ENCODE measurements at places on chromosomes 1 and 21.

DNA sequence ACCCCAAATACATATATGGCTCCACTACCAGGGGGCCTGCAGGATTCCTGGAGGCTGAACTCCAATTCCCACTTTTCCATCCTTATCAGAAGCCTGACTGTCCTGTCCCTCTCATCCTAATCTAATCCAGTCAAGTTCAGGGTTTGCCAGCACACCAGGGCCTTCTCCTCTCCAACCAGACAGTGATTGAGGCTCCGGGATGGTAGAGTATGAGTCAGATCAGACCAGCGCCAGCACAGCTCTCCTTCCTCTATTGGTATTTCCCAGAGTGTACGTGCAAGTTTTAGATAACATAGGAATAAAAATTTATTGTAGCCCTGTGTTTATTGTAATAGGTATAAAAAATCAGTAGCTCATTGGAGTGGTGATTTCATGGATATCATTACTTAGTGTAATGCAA, 24.5 kb upstream of the RCSD1 start:
- no peak for DNase-seq

- DNase-seq: peak; percentile 36
These were observed 126.9 kb downstream of the LRIG2 start for GRCh38 chr1:113199760-113200455.

DNA sequence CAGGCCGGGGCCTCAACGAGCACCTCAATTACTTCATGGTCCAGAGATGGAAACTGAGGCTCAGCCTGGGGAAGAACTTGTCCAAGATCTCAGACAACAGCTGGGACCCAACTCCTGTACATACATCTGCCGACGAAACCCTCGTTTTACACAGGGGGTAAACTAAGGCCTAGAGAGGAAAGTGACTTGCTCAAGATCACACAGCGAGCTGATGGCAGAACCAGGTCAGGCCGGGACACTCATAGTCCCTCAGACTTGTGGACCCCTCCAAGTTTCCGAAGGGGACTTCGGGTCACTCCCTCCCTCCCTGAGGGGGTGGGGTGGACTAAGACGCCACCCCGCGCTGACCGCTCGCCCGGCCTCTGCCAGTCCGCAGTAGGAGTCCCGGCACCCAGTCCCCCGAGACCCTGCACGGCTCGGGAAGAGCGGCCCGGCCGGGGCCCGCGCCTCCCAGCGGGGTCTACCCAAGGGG, 430 bp downstream of the WASF2 start:
- peak; percentile 49 for DNase-seq

DNA sequence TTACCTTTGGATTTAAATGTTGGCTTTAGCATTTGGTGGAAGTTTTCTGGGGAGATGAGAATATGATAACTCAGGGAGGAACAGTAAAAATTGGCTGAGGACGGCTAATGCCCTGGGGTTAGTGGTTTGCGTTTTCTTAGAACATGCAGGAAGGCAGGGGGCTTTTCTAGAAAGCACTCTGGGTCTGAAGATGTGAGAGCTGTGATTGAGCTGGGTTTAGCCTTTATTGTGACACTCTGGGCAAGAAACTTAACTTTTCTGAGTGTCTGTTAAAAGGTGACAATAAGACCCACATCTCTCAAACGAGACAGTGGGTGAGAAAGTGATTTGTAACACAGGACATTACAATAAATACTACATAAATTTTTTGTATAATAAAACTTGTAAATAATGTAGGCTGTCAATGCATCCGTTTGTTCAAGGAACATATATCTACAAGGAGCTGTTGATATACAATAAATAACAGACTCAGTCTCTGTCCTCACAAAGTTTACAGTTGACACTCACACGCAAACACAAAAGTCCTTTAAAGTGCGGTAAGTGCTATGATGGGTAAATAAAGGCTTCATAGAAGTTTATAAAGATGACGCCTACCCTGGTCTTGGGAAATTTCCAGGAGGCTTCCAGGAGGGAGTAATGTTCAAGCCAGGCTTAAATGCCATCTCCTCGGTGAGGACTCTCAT, 49.5 kb upstream of the MRPS6 start:
- no peak for DNase-seq

DNA sequence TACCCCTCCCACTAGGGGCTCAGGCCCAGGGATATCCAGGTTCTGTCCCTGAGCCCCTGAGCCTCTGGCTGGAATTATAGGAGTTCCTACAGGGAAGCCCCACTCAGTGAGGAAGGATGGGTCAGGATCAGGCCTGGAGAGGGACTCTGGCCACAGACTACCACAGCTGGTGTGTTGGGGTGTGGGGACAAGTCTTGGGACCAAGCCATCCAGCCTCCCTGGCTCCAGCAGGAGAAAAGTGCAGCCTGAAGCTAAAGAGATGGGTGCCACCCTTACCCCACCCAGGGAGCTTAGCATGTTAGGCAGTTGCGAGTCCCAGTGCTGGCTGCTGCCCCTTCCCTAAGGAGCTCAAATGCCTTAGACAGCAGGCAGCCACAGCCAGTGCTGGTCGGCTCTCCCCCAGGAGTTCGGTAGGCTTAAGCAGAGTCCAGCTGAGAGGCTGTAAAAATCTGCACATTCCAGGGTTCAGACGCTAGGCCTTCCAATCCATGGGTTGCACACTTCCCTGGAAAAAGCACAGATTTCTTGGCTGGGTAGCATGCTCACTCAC, 96.2 kb upstream of the CYYR1 start:
- no peak for DNase-seq

GRCh38 chr21:45325206-45326168, 37.8 kb upstream of the POFUT2 start:
- no peak for DNase-seq

DNA sequence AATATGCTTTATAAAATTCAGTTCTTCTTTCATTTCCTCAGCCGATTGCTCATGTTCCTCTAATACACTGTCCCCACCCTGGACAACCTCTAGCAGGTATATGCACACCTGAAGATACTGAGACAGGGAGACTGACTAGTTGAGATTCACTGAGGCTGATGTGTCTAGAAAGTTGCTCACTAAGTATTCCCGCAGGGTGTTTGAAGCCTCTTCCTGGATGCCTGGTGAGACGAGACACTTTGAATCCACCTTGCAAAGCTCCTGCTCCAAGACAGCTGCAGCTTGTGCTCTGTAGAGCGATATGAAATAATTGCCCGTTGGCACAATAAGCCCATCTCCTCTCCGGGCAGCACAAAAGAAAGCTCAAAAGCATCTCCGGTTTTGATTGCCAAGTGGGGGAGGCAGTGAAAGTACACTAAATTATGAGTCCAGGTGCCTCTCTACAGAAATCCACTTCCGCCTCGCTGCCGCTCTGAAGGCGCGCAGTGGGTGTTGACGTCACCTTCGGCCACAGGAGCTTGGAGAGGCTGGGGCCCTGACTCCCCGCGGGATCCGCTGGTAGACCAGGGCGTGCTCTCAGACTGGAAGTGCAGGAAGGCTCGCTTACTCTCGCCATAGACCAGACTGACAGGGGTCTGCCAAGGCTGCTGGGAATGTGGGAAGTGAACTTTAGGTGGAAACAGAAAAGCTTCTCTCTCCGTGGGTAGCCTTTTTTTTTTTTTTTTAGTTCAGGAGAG, 46.3 kb downstream of the GPA33 start:
- DNase-seq: peak; percentile 24

GRCh38 chr1:70745199-70745598, 302.4 kb downstream of the PTGER3 start:
- peak; percentile 6 for DNase-seq

DNA sequence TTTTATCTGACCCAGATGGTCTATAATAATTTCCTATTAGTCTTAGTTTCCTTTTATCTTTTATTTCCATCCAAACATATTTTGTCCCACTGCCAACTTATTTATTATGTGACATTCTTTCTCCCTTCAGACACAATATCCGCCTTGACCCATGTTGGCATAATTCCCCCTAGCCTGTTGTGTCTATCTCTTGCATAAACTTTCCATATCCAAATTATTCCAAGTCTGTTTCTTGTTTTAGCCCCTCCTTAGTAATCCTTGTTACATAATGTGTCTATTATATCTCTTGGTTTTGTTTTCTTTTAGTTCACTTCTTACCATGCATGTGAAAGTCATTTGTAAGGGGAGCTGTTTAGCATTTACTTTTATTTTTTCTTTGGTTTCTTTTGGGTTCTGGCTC, 81.6 kb upstream of the CACHD1 start:
- DNase-seq: no peak

- DNase-seq: peak; percentile 1
These were observed 764.8 kb downstream of the ADGRL2 start for GRCh38 chr1:82565546-82565945.

GRCh38 chr1:54705153-54705552, 10.5 kb upstream of the TTC4 start:
- no peak for DNase-seq

DNA sequence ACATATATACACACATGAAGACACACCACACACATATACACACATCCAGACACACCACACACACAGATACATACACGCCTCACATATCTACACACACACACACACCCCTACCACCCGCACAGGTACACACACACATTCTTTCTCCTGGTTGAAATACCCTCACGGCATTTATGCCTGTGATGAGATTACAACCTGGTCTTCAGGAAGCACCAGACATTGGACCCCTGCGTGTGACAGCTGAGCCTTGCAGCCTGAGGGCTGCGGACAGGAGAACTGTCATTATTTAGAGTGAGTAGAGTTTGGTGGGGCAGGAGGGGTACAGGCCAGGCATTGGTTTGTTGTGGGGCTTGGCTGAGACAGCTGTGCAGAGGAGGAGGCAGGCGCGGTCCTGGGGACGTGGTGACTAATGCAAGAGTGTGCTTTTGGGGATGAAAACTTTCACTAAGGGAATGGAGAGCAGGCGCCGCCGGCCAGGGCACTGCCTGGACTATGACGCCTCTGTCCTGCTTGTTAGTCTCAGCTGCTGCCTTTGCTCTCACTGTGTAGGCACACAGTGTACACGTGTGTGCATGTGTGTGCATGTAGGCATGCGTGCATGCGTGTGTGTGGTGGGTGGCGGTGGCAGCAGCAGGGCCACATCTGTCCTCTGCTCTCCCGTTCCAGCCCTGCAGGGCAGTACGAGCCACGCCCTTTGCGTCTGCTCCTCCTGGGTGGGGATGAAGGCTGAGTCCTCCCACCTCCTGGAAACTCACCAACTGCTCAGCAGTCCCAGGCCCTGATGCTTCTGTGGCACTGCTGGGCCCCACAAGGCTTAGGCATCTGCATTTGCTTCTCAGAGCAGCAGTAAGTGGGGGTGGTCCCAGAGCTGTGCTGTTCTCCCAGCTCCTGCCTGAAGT, 57.6 kb downstream of the SPSB1 start:
- DNase-seq: peak; percentile 83

DNA sequence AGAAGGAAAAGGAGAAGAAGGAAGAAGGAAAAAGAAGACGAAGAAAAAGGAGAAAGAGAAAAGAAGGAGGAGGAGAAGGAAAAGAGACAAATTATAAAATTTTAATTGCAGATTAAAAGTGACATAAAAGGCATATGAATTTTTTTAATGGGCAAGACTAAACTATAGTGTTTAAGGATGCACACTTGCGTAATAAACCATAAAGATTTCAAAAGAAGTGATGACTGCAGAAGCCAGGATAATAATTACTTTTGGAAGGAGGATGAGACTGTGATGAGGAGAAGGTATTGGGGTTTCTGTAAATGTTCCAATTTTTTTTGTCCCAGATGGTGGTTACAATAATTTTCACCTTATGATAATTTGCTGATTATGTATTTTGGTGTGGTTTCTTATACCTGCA, 243.1 kb upstream of the PKN2 start:
- DNase-seq: peak; percentile 7

DNA sequence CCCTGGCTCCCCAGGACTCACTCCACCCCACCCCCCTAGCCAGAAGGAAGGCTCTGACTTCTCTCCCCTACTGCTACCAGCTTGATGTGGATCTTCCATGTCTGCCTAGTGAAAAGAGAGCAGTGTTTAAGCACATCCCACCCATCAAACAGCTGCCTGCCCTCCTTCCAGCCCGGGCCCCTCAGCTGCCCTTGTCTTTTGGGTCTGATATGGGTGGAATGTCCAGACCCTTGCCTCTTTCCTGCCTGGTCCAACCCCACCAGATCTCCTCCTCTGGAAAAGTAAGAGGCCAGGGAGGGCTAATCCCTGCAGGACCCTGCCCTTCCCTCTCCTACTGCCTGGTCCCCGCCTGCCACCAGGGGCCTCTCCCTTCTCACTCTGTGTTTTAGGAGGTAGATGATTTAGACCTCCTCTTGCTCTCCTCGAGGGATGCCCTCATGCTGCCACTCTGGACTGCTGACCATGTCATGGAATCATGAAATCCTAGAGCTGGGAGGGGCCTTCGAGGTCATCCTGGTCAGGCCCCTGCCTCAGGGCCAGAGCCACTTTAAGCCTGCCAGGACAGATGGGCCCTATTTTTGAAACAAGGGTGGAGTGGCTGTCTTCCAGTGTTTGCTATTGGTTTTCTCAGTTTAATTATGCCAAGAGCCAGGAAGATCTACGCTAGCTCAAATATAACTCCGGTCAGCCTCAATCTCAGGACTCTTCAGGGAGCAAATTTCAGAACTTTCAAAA, 15.8 kb upstream of the HSPG2 start:
- DNase-seq: no peak

DNA sequence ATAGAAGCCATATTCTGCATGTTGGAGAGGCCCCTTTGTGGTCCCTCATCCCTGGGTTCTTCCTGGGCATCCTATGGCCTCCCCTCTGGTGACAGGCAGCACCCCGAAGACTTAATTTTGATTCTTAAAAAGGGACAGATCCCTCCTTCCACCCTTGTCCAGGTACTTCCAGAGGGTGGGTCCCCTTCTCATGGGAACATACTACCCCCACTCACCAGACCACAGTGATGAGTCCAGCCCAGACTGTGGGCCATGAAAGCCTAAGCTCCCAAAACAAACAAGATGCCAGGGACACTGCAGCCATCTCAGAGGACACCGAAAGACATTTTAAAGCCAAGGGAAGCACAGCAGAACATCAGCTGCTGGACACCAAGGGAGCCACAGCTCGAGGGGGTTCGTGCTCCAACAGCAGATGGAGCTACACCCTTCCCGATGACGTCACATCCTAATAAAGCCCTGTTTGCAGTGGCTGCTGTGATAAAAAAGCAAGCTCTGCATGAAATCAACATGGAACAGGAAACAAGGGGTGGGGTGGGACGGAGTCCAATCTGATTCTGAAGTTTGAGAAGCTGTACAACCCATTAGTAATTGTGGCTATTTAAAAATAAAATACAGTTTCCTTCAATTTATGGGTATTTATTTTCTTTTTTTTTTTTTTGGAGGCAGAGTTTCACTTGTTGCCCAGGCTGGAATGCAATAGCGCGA, 32.4 kb downstream of the GNB1 start:
- DNase-seq: peak; percentile 97

GRCh38 chr21:46594276-46594675, 10.6 kb downstream of the S100B start:
- DNase-seq: no peak

GRCh38 chr1:99236756-99237155, 27.5 kb upstream of the PLPPR4 start:
- no peak for DNase-seq

- no peak for DNase-seq
These were observed 208.0 kb upstream of the DEPDC1 start for GRCh38 chr1:68704800-68705443.

DNA sequence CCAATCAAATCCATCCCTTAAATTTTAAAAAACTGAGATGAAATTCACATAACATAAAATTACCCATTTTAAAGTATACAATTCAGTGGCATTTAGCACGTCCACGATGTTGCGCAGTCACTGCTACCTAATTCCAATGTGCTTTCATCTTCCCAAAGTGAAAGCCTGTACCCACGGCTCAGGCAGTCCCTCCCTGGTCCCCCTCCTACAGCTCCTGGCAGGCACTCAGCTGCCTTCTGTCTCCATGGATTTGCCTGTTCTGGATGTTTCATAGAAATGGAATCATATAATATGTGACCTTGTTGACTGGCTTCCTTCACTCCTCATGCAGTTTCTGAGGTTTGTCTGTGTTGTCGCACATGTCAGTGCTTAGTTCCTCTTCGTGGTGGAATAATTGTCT, 386.3 kb downstream of the CAMTA1 start:
- no peak for DNase-seq

GRCh38 chr1:218982482-218982881, 191.2 kb upstream of the LYPLAL1 start:
- DNase-seq: no peak
